ENCODE measurements at places on chromosomes 7 and 10.

- no peak for DNase-seq
These were observed 629.1 kb downstream of the ACTR3B start for GRCh38 chr7:153388611-153389010.

GRCh38 chr10:61609701-61610100 lies 53.0 kb upstream of the CABCOCO1 start:
- DNase-seq, result no peak

DNA sequence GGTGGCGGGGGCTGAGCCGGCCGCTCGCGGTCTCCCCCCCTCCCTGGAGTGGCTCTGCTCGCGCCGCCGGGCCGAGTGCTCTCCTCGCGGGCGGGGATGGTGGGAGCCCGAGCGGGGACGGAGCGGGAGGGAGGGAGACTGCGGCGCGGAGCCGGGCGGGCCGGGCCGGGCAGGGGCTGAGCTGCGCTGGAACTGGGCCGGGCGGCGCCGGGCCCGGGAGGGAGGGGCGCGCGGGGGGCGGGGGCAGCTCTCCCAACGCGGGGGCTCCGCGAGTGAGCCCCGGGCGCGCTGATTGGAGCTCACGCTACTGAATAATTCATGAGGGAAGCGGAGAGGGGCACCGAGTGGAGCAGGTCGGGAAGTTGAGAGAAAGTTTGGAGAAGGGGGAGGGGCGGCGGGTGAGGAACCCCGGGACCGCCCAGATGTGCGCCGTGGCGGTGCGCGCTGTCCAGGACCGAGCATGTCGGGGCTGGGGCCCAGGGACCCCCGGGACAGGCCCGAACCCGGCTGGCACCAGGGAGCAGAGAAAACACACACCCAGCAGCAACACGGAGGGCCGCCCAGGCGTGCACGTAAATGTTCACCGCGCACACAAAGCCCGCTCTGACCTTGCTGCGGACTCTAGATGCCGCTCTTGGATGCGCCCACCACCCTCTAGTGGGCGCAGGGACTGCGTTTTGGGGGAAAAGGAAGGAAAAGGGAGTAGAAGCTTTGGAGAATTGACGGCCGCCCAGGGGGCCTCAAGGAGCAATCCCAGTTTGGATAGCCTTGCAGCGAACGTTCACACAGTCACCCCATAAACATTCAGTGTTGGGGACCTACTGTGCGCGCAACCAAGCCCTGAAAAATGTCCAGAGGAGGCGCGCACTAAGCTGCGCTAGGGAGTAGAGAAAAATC lies at the start of gene EPHB4:
Gene EPHB4 (minus strand): TSS at position 194 of the 897 bp plus-strand sequence. CDS start 493 bp downstream, outside the sequence.
- DNase-seq, result peak; percentile 66

DNA sequence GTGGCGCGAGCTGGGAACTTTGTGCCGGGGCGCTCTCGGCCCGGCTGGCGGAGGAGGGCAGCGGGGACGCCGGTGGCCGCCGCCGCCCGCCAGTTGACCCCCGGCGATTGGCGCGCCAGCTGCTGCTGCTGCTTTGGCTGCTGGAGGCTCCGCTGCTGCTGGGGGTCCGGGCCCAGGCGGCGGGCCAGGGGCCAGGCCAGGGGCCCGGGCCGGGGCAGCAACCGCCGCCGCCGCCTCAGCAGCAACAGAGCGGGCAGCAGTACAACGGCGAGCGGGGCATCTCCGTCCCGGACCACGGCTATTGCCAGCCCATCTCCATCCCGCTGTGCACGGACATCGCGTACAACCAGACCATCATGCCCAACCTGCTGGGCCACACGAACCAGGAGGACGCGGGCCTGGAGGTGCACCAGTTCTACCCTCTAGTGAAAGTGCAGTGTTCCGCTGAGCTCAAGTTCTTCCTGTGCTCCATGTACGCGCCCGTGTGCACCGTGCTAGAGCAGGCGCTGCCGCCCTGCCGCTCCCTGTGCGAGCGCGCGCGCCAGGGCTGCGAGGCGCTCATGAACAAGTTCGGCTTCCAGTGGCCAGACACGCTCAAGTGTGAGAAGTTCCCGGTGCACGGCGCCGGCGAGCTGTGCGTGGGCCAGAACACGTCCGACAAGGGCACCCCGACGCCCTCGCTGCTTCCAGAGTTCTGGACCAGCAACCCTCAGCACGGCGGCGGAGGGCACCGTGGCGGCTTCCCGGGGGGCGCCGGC lies 870 bp downstream of the FZD1 start:
- peak; percentile 83 for DNase-seq

- DNase-seq, result no peak
These were observed 253.3 kb downstream of the FRMD4A start for GRCh38 chr10:14077430-14077829.

DNA sequence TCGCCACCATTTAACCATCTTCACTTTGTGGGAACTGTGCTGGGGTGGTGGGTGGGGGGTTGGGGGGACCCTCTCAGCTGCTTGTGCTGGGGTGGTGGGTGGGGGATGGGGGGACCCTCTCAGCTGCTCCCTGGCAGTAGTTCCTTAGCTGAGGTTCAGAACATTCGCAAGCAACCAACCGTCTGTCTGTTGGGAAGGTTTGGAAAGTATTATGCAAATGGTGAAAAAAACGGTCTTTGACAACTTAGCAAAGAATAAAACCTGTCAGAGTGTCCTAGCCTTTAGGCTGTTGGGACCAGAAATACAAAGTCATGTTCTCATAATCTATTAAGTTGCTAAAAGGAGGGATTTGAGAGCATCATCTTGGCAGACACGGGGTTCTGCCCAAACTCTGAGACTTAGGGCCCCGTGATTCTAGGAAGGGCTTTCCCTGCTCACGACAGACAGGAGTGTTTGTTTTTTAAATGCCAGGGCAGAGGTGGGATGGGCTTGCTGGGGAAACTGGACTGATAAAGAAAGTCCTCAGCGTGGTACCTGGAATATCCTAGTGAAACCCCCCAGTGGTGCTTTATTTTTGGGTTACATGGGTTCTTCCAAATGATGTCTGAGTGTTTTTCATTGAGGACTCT lies 14.1 kb upstream of the SRGN start:
- no peak for DNase-seq

GRCh38 chr7:26172048-26172447 lies 20.1 kb downstream of the NFE2L3 start:
- DNase-seq, result no peak

All from iris pigment epithelial cell (primary cell).